ENCODE measurements at places on chromosomes 2 and 18.
A peak's percentile ranks its signal among the peaks of the same experiment; 100 is the strongest.

- no peak for DNase-seq
Measured at GRCh38 chr2:207385903-207386302, 143.9 kb upstream of the CREB1 start.

DNA sequence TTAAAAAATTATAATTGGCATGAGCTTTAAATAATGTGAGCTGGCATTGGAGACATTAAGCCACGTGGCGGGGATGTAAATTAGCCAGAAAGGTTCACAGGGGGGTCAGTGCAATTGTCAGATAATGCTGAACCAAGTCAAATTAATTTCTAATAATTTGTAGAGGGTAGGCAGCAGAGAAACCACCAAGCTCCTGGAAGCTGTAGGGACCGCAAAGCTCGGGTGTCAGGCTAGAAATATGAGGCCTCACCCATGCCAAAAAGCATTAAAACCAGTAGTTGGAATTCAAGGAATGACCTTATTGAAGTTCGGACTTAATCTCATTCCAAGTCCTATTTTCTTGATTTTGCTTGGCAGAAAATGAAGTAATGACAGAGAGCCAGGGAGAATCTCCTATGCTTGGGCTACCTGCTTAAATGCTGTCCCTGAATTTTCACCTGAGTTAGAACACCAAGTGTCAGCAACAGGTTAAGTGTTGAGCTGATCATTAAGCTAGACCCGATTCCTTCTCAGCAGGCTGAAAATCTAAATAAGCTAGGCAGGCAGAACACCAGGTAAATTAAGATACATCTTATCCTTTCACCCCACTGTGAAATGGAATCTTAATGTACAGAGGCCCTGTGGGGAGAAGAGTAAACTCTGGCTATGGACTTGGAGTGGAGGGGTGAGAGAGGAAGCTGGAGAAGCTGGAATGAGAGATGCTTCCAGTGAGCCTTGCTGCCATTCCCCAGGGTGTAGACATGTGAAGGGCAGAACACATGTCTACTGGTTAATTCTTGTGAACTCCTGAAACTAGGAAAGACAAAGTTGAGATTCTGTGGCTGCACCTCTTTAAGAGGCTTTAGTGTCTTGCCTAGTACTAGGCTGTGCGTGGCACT is 520.0 kb downstream of the SLC4A3 start:
- DNase-seq = no peak

GRCh38 chr18:74456349-74457042 is 612 bp downstream of the DIPK1C start:
- peak; percentile 30 for DNase-seq

GRCh38 chr2:230974096-230974913 is 21.6 kb upstream of the SPATA3 start:
- DNase-seq = no peak

- DNase-seq = no peak
Measured at GRCh38 chr2:114700440-114700839, 258.0 kb downstream of the DPP10 start.

- no peak for DNase-seq
Measured at GRCh38 chr2:231394211-231395141, 1.0 kb upstream of the B3GNT7 start.

DNA sequence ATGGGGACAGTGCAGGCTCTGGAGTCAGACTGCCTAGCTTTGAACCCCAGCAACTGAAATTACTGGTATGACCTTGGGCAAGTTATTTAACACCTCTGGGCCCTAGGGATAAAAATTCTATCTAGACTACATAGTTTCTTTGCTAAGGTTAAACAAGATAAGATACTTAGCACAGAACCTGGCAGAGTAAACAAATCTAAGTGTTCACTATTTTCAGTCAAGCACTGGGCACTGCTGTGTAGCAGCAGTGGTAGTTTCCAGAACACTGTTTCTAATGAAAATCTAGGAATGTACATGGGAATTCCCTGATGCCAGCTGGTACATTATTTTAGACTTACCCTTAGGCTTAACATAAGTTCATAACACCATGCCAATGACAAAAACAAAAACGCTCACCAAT is 17.2 kb downstream of the CERKL start:
- DNase-seq = no peak

DNA sequence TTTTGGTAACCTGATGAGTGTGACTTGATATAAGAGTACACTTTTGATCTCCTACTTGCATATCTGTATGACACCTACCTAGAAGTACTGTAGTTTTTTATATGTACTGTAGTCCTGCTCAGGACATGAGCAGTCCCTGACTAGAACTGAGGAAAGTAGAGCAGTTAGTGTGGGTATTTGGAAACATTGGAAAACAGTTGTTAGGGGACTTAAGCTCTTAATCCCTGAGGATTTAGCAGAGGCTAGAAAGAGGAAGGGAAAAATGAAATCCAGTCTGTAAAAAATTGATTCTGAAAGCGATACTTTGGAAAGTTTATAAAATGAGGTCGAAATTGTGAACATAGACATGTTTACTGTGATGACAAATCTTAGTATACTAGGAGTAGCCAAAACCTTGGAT is 125.6 kb downstream of the NCOA1 start:
- no peak for DNase-seq

GRCh38 chr2:64524604-64525316 is 632 bp downstream of the AFTPH start:
- peak; percentile 55 for DNase-seq

- DNase-seq = no peak
Measured at GRCh38 chr2:2587354-2587753, 256.3 kb upstream of the MYT1L start.

- no peak for DNase-seq
Measured at GRCh38 chr2:36245651-36246050, 109.9 kb upstream of the CRIM1 start.

DNA sequence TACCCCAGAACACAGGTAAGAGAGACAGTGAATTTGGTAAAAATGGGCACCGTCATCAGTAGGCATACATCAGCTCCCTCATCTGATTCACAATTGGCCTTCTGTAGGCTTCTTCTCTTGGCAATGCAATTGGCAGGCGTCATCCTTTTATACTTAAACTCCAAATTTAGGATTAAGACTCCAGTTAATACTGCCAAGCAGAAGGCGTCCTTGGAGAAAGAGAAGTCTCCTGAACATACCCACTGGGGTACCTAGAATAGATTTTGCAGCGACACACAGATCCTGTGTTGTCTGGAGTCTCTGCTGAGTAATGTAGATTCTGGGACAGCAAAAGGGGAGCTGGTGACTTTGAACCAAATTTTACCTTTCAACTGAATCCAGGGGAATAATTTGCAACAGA is 592 bp upstream of the METAP1D start:
- DNase-seq = no peak

DNA sequence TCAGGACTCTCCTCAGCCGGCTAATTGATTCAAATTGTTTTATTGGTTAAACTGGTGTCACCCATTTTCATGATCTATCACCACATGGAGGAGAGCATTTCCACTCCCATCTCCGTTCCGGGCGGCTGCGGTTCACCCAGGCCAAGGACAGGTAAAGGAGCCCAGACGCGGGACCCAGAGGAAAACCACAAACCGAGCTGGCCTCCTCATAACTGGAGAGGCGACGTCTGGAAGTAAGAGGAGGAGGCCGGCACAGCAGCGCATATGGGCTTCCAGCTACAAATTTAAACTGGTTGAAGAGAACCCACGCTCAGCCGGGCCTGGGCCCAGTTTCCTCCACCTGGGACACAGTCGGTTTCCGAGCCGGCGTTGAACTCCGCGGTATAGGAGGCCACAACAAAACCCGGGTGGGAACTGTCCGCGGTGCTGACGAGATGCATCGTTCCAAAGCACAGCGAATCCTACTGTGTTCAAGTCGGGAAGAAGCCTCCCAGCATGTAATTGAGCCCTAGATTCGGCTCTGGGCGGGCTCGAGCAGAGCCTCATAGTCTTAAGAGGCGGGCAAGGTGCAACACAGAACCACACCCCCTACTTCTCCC is 3.0 kb upstream of the SKOR2 start:
- peak; percentile 88 for DNase-seq

DNA sequence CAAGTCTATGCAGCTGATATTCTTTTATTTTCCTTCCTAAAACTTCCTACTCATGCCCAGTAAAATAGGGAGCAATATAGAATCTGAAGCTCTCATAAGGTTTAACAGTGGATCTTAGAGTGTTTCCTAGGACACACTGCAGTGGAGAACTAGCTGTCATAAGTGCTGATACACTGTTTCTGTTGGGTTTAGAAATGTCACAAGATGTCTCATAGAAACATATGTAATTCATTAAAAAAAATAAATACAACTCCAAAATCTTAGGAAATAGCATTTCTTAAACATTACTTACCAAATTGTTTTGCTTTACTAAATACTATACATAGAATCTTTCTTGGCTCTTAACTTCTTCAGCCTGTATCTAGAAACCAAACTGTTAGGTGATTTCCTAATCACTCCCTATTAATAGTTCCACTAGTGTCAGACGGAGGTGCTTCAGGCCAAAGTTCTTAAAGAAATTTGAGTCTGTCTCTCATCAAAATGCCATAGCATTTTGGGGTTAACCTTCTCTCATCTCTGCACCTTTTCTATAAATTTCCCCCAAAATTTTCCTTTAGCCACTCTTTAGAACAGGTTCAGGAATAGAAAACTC is 93.7 kb downstream of the CERKL start:
- no peak for DNase-seq

- no peak for DNase-seq
Measured at GRCh38 chr2:86272111-86272510, 65.3 kb downstream of the REEP1 start.

- DNase-seq = no peak
Measured at GRCh38 chr2:26654061-26654340, 12.8 kb upstream of the CIB4 start.

DNA sequence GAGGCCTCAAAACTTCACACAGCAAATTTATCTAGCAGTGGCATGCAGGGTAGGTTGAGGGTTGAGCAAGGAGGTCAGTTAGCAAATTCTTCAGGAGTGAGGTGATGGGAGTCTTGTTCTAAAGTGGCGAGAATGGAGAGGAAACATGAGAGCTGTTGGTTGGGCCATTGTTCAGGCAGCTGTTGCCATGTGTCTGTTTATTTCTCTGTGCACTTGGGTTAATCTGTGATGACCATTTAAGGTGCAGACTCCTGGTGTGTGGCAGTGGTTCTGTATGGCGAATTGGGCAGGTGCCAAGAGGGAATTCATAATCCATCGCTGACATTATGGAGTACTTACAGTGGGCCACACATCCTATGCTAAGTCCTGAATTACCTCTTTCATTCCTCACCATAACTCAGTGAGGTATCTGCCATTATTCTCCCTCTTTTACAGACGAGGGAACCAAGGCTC is 30.4 kb downstream of the TMEM178A start:
- DNase-seq = peak; percentile 6

DNA sequence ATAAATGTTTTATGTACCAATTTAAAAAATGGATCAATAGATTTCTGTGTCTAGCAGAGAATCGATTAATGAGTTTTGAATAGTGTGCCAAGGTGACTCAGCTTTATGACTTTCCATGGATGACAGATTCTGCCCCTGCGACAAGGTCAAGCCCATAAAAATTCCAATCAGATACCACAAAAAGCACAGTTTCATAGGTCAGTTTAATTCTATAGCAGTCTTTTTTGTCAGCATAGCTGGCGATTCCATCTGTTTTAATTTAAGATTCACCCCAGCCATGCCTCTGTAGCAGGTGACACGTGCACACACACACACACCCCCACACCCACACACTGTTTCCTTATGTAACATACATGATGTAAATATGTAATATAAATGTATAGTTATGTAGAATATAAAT is 28.9 kb downstream of the RAB31 start:
- DNase-seq = no peak

DNA sequence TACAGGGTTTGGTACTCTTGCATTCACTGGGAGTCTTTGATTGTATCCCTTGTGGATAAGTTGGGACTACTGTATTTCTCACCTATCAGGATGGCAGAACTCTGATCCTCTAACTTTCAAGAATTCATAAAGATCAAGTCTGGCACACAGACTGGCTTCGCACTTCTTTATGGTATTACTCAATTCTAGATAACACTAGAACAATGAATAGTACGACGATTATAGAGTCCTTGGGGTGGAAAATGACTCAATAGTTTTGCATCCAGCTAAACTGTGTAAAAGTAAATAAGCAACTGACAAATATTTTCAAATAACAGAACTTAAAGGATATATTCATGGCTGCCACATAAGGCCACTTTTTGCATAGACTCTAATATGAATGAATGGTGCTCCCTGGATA is 103.4 kb upstream of the MEX3C start:
- DNase-seq = no peak

DNA sequence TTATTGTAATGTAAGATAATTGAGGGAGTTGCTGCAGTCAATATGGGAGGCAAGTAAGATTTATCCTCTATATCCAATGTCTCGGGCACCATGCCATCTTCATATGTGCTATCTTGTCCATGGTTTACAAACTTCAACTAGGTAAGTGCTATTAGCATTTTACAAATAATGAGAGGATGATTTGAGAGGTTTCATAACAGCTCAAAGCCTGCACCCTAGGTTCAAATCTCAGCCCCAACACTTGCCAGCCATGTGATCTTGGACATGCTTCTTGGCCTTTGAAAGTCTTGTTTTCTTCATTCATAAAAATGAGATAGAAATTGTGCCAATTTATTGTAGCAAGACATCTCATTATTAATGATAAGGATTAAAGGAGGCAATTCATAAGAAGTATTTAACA is 108.8 kb downstream of the RND3 start:
- no peak for DNase-seq

- no peak for DNase-seq
Measured at GRCh38 chr2:144607099-144607498, 87.2 kb upstream of the ZEB2 start.

- no peak for DNase-seq
Measured at GRCh38 chr2:215817046-215817445, 196.3 kb downstream of the MREG start.

DNA sequence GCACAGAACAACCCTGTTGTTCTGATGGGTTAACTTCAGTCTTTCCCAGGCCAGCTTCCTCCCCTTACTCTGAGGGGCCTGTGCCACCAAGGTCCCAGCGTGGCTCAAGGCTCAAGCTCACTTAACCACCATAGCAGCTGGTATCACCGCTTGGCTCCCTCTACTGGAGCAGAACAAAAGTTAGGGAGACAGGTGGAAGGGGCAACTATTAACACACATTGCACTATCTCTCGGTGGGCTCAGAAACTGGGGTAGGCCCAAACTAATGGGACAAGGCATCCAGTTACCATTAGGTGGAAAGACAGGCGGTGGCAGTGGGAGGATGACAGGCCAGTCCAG is 88.7 kb upstream of the ATL2 start:
- DNase-seq = peak; percentile 43

GRCh38 chr18:24679062-24679461 is 218.6 kb downstream of the HRH4 start:
- no peak for DNase-seq

Data from endothelial cell (in vitro differentiated cells).